ENCODE measurements at places on chromosomes 4 and X.
A peak's percentile ranks its signal among the peaks of the same experiment; 100 is the strongest.

DNA sequence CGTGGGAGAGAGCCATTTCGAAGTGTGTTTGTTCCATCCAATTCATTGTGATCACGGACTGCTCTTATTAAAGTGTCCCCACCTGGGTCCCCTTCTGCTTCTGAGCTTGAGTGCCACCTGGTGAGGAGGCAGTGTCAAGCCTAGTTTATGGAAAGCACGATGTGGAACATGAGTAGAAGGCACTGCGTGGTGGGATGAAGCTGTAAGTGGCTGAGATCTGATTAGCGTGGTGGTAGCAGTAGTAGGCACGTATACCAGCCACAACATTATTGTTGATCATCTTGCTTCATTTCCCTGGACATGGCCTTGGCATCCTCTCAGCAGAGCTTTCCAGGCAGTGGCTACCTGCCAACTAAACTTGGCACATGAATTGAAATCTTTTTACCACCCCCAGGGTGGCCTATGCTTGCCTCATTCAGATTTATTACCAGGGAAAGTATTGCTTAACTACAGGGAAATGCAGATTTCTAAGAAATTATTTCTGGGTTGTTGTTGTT is 46.4 kb downstream of the GPAT3 start:
- DNase-seq = no peak

DNA sequence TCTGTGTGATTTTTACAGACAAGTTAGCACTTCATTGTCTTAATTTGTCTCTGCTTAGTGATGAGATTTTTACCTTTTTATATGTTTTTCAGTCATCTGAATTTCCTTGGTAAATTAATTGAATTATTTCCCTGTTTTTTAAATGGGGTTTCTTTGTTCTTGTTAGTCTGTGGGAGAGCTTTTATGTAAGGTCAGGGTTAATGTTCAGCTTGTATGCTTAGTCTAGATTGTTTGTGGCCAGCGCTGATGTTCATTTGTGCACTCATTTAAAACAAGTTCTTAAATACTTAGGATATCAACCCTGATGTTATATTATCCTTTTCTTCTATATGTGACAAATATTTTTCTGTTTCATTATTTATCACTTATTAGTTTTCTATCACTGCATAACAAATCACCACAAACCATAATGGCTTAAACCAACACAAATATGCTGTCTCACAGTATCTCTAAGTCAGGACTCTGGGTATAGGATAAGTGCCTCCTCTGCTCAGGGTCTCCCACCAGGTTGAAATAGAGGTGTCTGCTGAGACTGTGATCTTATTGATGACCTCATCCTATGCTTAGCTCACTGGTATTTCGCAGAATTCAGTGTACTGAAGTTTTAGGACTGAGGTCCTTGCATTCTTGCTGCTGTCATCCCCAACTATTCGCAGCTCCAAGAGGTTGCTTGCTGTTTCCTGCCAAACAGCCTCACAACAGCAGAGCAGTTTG is 53.2 kb downstream of the ATP10D start:
- peak; percentile 50 for DNase-seq

DNA sequence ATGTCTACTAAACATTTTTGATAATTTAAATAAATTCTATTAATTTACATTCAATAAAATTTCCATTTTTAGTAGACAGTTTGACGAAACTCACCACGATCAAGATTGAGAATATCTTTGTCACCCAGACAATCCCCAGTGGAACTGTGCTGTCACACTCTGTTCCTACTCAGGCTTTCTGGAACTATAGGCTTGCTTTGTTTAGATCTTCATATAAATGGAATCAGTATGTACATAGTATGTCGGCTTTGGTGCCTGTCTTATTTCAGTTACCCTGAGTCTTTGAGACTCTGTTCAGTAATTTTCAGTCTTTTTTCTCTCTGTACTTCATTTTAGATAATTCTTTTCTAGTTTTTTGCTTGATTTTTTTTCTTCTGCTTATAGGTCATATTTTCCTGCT is 163.5 kb upstream of the EMCN start:
- no peak for DNase-seq

GRCh38 chr4:185040523-185040922 is 22.2 kb downstream of the HELT start:
- no peak for DNase-seq

- DNase-seq = no peak
Measured at GRCh38 chr4:76199664-76200211, 13.9 kb downstream of the SCARB2 start.

- no peak for DNase-seq
Measured at GRCh38 chr4:104294811-104295210, 199.9 kb downstream of the CXXC4 start.

- no peak for DNase-seq
Measured at GRCh38 chrX:25143596-25143995, 127.8 kb upstream of the ARX start.

DNA sequence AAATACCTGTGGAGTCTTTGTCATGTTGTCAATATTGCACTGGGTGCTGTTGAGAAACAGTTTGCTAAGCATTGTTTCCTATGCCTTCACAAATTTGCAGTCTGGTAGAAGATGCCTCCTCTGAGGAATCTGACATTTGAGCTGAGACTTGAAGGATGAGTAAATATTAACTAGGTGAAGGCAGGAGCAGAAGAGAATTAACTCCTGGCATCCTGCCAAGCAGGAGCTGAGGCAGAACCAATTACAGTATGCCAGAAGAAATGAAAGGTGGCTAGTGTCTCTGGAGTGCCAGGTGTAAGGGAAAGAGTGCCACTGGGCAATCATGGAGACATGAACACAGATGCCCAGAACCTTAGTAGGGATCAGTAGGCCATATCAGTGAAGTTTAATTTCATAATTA is 1778.2 kb upstream of the PCDH10 start:
- DNase-seq = no peak

GRCh38 chr4:26406346-26406975 is 83.8 kb downstream of the CCKAR start:
- DNase-seq = peak; percentile 9

DNA sequence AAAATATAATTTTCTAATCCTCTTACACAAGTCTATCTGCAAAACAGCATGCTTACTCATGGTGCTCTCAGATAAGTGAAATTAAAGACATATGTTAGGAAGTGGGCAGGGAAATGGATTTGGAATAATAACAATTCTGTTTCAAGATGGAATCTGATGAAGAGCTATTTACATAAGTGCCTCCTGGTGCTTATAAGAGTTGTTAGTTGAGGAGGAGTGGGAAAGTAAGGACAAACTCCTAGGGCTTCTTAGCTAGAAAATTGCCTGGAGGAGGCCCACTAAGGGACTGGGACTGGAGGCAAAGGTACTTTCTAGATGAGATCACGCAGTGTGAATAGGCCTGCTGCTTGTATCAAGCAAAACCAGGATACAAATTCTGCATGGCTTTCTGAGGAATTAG is 939.8 kb downstream of the GLUD2 start:
- peak; percentile 71 for DNase-seq

DNA sequence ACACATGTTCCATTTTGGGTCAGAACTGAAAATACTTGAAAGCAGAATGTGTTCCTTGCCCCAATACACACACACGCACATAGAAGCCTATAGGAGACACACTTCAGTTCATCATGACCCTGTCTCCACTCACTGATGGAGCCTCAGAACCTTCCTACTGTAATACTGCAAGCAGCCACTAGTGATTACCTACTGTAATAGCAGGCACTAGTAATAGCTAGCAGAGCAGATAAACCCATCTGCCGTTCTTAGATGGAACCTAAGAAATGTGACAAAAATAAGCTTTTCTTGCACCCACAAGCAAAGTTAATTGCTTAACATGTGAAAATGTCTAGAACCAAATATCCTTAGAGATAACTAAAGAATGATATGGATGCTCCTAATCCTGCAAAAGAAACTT is 13.6 kb downstream of the AMTN start:
- no peak for DNase-seq

DNA sequence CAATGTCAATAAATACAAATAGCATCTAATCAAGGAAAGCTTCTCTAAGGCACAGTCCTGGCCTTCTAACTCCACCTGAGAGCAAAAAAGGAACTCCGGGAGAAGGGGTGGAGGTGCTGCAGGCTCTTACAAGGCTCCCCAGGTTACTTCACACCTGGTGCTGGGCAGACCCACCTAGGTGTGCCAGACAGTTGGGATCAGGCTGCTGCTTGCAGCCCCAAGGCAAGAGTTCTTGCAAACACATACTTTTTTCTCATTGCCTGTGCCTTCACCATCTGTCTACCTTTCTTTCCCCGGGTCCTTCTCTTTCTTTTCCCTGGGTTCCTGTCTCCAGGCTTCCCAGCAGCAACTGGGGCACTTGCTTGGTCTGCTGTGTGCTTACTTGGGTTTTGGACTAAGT is 81.4 kb upstream of the STIM2 start:
- DNase-seq = no peak

DNA sequence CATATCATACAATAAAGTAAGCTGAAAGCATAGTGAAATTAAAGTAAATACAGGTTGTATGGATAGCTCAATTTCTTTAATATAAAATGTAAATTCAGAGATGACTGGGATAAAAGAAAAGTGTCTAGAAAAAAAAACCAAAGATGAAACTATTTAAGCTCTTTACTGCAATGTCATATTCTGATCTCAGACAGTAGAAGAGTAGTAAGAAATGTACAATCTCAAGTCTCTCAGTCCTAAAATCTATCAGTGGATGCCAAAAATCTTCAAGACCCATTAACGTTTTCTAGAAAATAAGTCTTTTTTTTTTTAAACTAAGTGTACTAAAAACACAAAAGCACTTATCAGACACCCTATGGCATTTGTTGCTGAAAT is 13.8 kb downstream of the MGARP start:
- no peak for DNase-seq

- no peak for DNase-seq
Measured at GRCh38 chr4:150259861-150260567, 181.8 kb downstream of the DCLK2 start.

GRCh38 chr4:14415146-14415545 is 587.1 kb upstream of the CPEB2 start:
- no peak for DNase-seq

DNA sequence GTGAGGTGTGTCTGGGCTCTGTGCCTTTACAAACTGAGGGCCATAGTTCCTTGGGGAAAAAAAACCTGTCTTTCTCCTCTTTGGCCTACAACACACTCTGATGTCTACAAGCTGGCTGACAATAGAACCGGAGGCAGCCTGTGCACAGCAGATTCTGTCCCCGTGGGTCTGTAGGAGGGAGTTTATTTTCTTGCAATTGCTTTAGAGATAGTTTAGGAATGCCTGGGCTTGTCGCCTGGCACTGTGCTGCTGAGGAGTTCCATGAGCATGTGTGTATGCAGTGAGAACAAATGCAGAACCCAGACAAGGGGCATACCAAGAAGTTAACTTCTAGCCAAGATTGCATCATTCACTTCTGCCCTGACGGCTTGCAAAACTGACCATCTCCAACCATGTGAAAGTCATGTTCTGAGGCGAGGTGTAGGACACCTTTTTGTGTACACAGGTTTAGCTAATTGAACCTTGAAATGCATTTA is 54.1 kb downstream of the CCNI start:
- peak; percentile 79 for DNase-seq

DNA sequence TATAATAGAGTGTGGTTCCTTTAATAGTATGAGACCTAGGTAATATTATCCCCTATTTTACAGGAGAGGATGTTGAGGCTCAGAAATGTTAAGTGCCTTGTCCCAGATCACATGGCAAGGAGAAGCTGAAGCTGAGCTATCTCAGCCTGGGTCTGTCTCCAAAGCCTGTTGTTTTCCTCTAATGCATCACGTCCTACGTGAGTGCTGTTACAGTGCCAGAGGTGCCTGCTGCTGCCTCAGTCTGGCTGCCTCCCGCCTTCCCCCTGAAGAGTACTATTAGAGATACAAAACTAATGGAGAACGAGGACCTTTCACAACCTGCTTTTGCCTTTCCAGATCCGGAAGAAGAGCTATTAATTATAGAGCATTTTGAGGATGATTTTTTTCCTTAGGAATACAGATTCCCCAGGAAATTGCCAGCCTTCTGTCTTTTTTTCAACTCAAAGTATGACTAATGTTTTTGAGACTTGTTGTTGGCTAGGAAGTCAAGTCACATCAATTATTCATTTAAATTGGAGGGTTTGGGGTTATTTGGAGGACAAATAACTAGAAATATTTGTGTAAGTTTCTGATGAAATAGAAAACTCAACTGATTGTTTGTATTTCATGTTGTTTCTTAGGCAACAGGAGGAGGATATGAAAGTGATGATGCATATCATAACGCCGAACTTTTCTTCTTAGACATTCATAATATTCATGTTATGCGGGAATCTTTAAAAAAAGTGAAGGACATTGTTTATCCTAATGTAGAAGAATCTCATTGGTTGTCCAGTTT is 43.9 kb upstream of the MTMR1 start:
- DNase-seq = peak; percentile 61

Data from fibroblast of skin of right biceps (primary cell).